Lung microvascular endothelial cell (primary cell): ENCODE measurements at places on chromosomes 6 and 20. TPM values are rescaled to one million over a fixed set of nuclear protein-coding genes. Genes with fewer than 3 reads are reported as not detected.

The CDH26 gene
- 0.22 and 0.40 TPM in 2 replicates for total RNA-seq

DNA sequence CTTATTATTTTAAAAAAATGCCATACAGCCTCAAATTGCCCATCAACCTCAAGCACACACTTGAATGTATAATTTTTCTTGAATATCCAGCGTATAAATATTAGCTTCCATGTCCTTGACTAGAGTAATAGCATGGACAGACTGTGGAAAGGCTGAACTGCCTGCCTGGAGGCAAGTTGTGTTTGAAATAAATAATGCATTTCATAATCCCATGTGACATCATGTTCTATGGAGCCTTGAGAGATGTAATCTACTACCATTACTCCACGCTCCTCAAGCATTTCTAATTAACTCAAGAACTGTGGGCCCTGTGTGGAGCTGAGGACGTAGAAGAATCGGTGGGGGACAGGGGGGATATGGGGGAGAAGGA is 94.2 kb downstream of the CDS2 start:
- no peak for DNase-seq

The PDCD2 gene
- total RNA-seq: 49.0 and 50.1 TPM in 2 replicates

DNA sequence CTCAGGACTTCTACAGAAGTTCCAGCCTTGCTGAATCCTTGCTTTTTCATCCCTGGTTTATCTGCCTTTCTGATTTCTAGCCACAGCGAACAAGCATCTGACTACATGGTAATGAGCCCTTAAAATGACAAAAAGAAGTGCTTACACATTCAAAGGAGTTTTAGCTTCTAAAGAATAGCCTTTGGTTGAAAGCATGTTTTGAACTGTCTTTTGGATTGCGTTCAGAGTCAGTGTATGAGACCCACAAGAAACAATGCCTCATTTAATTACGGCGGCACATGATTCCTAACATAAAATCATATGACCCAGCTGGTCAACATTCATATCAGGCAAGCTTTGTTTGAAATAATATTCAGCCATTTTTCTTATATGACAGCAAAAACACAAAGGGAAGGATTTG is 784.2 kb downstream of the KIF16B start:
- DNase-seq: no peak

The CST5 gene
- total RNA-seq: not detected in 2 replicates

DNA sequence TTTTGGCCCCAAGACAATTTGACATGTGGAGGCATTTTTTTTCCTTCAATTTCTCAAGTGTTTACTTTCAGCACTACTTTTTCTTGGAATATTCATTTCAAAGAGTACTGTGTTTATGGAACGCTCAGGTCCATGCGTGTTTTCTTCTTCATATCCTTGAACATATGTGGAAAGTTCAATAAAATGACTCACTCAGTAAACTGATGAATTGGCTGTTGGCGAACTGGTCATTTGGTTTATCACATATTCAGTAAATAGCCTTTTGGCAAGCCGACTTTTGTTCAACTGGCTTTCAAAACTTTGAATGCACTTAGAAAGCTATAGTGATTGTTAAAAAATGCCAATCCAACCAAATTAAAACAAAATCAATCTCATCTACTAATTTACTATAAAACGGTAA is 964.6 kb upstream of the SLC35B3 start:
- DNase-seq: no peak

DNA sequence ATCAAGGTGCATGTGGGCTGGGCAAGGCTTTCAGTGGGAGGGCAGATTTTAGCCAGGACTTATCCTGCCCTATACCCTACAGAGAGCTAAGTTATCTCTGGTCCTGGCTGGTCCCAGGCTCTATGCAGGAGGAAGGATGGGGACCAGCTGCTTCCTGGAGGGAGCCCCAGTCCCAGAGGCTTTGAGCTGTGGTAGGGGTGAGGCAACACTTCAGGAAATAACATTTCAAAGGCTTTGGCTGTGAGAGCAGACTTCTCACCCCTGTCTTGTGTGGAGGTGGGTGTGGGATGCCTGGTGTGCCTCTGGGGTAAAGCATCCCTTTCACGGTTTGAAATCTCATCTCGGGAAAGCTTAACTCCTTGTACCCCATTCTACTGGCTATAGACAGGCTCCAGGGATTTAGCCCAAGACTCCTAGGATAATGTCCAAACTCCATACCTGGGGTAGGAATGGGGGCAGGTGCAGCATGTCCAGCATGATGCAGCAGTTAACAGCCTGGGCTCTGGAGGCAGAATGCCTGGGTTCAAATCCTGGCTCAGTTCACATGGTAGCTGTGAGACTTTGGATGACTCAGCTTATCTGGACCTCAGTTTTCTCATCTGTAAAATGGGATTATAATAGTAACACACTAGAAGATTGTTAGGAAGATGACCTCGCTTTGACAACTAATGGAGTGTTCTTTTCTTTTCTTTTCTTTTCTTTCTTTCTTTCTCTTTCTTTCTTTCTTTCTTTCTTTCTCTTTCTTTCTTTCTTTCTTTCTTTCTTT is 27.5 kb upstream of the SIRPA start:
- peak; percentile 21 for DNase-seq

GRCh38 chr6:89678531-89678930 is 40.0 kb upstream of the LYRM2 start:
- DNase-seq: no peak

DNA sequence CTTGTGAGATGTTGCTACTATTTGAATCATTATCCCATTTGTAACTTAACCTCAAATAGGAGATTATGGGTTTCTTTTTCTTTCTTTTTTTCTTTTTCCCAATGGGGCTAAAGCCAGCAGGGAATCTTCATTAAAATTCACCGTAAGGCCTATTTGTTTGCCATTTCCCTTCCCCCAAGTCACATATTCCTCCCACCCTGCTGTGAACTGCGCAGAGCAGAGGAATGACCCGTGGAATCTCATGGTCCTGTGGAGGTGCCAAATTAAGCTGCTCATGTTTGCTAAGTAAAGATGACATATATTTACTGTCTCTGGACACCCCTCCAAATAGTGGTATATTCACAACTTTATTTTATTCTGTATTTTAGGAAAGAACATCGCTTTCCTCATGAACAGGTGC is 699.3 kb downstream of the RNF144B start:
- no peak for DNase-seq

- DNase-seq: no peak
These were observed 933.7 kb upstream of the GJE1 start for GRCh38 chr6:141199074-141199473.

The SLCO4A1 gene
- total RNA-seq: 0.60 and 0.65 TPM in 2 replicates

- no peak for DNase-seq
These were observed 279.6 kb downstream of the ADGB start for GRCh38 chr6:146878168-146878951.

- no peak for DNase-seq
These were observed 14.9 kb downstream of the TMEM170B start for GRCh38 chr6:11552442-11552841.

DNA sequence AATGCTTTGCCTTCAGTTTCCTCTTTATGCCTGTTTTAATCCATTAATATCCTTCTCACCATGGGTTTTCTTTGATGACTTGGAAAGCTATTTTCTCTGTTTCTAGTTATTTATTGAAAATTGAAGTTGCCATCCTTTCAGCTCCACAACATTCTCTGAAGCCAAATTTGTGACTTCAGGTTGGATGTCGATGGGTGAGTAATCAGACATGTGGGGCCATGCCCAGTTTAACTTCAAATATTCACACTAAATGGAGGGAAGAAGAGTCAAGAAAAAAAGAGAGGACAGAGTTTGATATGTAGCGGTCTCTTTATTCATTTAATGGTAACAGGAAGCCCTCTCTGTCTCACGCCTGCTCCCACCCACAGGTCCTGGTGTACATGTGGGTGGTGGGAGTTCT is 89.1 kb upstream of the RIPOR2 start:
- DNase-seq: no peak

The STX11 gene
- 9.4 and 22.6 TPM in 2 replicates for total RNA-seq

- peak; percentile 63 for DNase-seq
These were observed 99.1 kb downstream of the CDH26 start for GRCh38 chr20:60057123-60057865.

DNA sequence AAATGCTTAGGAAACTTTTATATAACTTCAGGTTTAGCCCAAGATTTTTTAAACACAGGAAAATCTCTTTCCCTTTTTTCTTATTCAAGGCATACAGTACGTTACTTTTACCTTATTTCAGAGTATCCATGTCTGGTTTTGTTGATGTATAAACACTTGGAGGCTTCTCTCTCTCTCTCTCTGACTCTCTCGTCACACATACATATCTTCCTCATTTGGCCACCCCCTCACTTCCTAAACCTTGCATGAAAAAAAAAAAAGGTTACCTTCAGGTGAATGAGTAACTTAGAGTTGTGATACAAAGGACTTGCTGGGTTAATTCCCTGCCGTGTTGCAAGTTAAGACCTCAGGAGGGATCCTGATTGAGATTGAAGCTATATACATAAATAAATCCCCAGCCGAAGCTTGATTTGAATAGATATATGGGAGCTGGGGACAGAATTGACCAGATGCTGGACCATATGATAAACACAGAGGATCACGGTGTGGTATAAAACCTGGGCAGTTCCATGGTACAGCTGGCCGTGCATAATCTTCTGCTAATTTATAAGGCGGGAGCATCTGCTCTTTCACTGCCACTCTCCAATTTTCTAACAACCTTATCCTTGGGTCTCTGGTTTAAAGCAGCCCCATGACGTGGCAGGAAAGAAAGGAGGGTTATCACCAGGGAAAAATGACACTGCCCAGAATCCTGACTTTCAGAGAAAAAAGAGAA is 55.1 kb upstream of the IL20RA start:
- DNase-seq: no peak

The CYP21A2 gene
- not detected in 2 replicates for total RNA-seq

DNA sequence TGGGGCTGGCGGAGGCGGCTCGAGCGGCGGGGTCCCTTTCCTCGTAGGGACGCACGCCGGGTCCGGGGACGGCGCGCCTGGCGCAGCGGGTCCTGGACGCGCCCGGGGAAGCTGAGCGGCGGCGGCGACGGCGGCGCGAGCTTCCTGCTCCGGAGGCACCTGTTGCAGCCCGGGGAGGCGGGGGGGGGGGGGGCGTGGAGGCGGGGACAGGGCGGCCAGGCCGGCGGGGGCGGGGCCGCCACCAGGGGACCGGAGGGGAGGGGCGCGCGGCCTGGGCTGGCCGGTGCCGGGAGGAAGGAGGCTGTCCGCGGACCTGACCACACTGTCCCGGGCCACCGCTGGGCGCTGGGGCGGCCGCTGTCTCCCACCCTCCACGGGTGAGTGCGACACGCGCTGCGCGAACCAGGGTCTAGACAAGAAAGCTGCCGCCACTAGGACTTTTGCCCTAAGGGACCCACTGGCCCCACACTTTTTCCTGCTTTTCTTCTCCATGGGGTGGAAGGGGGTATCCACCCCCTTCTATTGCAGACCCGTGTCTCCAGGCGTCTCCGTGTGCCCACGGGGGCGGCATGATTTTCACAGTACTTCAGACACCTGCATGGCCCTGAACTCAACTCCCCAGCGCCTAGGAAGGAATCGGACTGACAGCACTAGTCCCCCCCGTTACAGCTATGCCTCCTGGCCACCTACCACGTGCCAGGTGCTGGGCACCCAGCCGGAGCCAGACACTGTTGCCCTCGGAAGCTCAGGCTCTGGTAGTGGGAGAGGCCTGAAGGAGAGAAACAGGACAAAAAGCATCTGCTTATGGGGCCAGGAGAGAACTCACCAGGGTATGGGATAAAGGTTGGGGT is at the start of gene NFATC2:
Gene NFATC2 (minus strand): TSS at position 149 of the 851 bp plus-strand sequence. CDS start 220 bp downstream, outside the sequence.
- peak; percentile 52 for DNase-seq

The SNX5 gene
- 40.9 and 54.3 TPM in 2 replicates for total RNA-seq

- DNase-seq: no peak
These were observed 78.8 kb upstream of the ARID1B start for GRCh38 chr6:156698239-156699016.

DNA sequence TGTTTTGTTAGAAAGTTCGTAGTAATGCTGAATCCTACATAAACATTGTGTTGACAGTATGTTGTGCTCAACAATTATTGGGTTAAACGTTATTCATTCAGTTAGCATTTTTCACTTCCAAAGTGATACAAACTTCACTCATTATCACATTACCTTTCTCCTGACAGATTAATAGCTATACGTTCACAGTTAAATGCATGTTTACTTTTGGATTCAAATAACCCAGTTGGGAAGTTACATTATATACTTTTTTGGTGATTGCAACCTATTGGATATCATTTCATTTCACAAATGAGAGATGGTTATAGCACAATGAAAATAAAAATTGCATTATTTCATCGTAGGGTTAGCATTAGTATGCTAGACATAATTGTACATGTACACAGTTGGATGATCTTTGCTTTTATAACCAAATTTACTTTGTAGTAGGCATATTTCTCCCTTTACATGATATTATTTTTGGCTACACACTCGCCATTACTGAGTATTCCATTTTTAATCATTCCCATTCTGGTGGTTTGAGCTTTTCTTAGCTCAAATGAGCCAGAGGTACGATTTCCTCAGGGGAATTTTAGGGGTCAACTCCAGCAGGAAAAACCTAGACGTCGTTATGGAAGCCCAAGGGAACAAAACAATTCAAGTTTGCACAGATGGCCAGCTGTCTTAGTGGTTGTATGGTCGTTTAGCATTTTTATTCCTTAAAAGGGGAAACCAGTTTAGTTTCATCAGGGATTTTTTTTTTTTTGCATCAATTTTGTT is 2.1 kb upstream of the HIVEP1 start:
- peak; percentile 82 for DNase-seq
